ENCODE measurements at places on chromosomes 4 and X.

DNA sequence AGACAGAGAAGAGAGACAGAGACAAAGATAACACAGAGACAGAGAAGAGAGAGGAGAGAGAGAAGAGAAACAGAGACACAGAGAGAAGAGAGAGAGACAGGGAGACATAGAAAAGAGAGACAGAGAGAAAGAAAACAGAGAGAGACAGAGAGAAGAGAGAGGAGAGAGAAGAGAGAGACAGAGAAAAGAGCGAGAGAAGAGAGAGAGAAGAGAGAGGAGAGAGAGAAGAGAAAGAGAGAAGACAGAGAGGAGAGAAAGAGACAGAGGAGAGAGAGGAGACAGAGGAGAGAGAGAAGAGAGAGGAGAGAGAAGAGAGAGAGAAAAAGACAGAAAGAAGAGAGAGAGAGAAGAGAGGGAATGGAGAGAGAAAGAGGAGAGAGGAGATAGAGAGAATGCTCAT lies 601.1 kb upstream of the PRKX start:
- DNase-seq: no peak

DNA sequence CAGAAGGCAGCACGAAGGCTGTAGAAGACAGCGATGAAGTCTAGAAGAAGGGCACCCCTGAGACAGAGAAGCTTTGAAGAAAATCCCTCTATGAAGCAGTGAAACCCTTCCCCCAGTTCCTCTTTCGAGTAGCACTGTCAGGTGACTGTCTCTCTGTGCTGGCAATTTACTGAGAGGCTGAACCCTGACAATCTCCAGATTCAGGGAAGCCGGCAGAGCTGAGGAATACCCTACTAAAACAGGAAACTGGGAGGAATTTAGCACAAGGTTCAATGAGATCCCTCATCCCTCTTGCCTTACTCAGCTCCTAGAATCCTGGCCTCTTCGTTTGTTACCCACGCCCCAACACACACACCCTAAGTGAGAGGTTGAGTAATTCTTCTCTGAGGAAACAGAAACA lies 239.7 kb upstream of the NOCT start:
- DNase-seq: no peak

DNA sequence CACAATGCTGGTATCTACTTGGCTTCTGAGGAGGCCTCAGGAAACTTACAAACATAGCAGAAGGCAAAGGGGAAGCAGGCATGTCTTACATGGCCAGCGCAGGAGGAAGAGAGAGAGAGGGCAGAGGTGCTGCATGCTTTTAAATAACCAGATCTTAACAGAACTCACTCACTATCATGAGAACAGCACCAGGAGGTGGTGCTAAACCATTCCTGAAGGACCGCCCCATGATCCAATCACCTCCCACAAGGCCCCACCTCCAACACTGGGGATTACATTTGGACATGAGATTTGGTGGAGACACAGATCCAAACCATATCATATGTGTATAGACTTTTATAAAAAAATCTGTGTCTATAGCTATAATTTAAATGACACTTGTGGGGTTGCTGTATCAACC lies 48.6 kb upstream of the ERVMER34-1 start:
- no peak for DNase-seq

DNA sequence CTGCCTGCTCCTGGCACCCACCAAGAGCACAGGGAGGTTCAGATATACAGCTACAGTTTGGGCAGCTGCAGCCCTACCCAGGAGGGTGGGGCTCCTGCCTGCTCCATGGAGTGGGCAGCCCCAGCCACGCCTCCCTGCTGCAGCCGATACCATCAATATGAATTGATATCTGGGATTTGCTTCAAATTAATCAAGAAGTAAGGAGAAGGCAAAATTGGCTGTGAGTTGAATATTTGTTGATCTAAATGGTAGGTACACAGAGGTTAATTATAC lies 31.2 kb upstream of the ZNF280C start:
- no peak for DNase-seq

GRCh38 chrX:38923451-38923969 lies 122.3 kb downstream of the MID1IP1 start:
- DNase-seq: no peak

DNA sequence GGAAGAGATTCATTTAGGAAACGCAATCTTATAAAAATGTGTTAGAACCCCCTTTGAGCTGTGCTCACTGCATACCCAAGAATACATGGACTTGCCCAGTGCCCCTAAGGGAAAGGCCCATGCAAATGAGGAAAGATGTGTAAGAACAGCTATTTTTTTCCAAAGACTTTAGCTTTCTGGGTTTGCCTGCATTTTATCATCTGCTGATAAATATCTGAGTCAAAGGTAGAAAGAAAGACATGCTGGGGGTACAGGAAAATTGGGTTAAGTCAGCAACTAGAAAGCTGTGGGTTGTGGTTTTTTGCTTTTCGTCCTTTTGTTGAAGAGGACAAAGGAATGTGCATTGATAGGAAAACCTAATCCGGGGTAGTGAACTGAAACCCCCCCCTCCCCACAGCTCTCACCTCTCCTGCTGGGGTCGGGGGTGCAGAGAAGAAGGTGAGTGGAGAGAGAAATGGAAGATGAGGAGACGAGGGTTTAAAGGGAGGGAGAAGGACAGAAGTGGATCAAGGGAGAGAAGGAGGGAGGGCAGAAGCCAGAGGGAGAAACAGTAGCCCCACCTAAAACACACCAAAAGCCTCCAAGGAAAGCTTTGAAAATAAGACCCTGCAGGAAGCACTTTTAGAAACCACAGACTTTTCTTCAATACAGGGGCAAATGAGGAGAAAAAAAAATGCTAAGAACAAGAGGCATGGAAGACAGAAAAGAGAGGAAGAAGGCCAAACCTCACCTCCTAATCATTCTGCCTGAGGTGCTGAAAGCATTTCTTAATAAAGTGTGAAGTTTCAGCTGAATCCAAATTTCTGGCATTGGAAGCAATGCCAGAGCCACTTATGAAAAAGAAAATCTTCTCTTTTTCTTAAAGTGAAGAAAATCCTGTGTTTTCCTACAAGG lies 49.3 kb downstream of the KDR start:
- DNase-seq: no peak

GRCh38 chrX:39969099-39969818 lies 128.5 kb downstream of the BCOR start:
- peak; percentile 10 for DNase-seq

- no peak for DNase-seq
These were observed 409.3 kb downstream of the AFF2 start for GRCh38 chrX:148909758-148910157.

DNA sequence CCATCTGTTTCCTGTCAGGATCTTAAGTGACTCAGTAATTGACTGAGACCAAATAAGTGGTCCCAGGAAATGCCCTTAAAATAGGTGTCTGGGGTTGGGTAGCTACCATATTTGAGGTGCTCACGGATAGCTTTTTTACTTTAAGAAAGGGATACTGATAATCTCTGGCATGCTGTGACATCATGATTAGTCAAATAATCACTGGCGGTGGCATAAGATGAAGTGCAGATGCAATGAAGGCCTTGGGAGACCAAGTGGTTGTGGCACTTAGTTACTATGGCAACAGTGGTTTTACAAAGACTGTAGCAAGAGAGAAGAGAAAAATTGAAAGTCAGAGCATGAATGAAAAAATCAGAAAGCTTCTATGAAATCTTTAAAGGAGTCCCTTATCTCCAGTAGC lies 114.5 kb upstream of the SLIT2 start:
- DNase-seq: no peak

DNA sequence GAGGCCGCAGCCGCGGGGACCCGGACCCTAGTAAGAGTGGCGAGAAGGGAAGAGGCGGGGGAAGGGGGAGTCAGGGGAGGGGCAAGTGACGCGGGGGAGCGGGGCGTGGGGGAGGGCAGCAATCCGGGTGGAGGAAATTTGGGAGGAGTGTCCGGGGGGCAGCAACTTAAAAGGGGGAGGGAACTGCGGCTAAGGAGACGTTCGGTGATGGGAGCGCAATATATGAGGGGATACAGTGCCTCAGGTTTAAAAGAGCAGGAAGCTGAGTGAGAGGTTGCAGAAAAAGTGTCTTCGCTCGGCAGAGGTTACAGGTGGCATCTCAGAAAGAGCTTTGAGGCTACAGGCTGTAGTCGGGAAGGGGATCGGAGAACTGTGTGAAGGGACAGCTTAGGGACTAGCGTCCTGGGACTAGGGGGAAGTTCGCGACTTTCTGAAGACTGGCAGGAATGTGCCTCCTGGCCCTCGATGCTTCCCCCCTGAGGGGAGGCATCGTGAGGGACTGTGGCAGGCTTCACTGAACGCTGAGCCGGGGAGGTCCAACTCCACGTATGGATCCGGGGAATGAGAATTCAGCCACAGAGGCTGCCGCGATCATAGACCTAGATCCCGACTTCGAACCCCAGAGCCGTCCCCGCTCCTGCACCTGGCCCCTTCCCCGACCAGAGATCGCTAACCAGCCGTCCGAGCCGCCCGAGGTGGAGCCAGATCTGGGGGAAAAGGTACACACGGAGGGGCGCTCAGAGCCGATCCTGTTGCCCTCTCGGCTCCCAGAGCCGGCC lies 519 bp downstream of the FOXO4 start:
- DNase-seq: no peak

DNA sequence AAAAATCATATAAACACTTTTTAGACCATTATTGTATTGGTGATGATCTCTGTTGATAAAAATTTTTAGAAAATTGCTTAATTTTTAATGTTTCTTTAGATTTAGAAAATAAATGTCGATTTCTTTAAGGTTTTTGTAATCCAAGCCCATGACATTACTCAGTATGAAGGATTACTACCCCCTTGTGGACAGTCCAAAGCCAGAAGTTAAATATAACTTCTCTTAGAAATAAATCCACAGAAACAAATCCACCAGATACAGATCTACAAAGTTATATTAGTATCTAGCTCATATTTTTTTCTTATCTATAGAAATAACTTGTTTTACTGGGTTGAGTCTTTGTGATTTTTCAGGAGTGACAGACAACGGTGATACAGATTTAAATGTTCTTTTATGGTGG lies 18.9 kb downstream of the TIFA start:
- DNase-seq: no peak

GRCh38 chrX:6203462-6204215 lies 25.0 kb downstream of the NLGN4X start:
- DNase-seq: no peak
